ENCODE measurements at places on chromosomes 16 and 17. TPM values are rescaled to one million over a fixed set of nuclear protein-coding genes. Genes with fewer than 3 reads are reported as not detected.
A peak's percentile ranks its signal among the peaks of the same experiment; 100 is the strongest.

DNA sequence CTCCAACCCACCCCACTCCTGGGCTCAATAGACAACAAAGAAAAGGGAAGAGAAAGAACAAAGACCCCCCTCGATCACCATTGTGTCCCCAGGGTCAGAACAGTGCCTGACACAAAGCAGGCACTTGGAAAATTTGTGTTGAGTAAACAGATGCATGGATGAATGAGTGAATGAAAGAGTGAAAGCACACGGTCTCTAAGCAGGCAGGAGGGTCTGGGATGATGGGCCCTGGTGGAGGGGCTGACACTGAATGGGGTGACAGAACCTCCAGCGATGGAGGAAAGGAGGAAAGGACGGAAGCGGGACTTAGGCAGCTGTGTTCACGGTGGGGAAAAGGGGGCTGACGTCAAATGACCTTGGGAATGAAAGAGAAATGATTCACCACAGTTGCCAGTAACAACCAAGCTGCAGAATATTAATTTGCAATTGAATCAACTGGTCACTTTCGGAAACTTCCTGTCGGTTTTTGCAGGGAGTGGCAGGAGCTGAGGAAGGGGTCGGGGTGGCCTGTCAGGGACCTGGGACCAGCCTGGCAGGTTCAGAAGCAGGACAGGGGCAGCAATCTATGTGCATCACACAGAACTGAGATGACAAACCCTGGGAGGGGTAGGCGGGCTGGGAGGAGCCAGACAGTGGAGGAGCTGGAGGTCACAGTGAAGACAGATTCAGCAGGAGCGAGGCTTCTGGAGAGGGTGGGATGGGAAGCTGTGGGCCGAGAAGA, 6.7 kb upstream of the GAST start:
- no peak for DNase-seq

- DNase-seq, result no peak
Observed at GRCh38 chr17:38746849-38747462, 1.2 kb downstream of the PCGF2 start.

GRCh38 chr17:70780031-70780430, 610.7 kb downstream of the KCNJ2 start:
- peak; percentile 19 for DNase-seq

DNA sequence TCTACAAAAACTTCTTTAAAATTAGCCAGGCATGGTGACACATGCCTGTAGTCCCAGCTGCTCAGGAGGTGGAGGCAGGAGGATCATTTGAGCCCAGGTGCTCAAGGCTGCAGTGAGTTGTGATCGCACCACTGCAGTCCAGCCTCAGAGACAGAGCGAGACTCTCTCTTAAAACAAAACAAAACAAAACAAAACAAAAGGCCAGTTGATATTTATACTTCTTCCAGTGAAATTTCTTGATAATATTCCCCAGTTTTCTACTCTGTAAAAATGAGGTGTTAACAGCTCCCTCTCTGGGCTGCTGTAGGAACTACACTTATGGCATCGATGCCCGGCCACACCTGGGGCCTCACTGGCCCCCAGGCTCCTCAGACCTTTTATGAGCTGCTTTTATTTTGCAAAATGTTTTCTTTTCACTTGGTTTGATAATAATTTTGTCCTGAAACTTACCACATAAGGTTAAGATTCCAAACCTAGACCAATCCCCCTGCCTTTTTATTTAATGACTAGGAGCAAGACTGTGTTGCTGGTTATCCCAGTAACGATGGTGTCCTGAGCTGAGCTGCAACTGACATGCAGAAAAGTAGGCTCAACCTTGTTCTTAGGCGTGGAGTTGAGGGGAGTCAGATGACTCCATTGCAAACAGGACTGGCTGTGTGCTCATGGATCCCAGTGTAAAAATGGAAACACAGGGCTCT, 17.6 kb downstream of the MAPK8IP3 start:
- DNase-seq, result peak; percentile 46

DNA sequence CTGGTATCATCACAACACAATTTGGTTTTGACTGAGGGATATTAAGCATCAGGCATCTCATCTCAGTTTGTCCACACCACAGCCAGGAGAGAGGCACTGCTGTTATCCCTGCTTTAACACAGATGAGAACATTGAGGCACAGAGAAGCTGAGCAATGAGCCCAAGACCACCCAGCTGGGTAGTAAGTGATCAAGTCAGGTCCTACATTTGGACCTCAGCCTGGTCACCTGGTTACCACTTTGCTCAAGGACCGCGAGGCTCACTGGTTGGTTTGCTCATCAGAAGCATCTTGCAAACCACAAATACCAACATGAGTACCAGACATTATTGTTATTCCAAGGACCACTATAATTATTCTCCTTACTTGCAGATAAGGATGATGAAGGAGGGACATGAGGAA, 245.5 kb downstream of the CBLN1 start:
- no peak for DNase-seq

Gene LGALS9B
- not detected for total RNA-seq

DNA sequence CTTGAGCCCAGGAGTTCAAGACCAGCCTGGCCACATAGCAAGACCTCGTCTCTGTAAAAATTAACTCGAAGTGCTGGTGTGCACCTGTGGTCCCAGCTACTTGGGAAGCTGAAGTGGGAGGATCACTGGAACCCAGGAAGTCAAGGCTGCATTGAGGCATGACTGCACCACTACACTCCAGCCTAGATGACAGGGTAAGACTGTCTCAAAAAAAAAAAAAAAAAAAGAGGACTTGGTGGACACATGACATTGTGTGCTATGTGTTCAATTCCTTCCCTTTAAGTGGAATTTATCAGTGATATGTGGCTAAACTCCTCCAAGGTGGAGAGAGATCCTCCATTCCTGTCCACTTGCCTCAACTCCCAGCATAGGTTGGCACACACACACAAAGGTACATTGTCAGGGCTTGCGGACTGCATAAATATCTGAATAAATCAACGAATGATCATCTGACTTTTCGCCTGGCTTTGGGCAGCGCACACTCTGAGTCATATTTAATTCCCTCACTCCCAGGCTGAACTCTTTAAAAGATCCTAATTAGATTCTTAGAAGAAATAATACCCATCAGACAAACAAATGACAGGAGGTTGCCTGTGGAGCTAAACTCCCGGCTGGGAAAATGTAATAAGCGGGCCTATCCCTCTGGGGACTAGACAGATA, 25.0 kb upstream of the SYT17 start:
- DNase-seq, result no peak

- DNase-seq, result no peak
Observed at GRCh38 chr16:48001324-48001895, 154.4 kb downstream of the ABCC12 start.

- DNase-seq, result no peak
Observed at GRCh38 chr16:81008505-81008789, 1.4 kb downstream of the CENPN start.

GRCh38 chr17:42665581-42666001, 6.5 kb downstream of the TUBG2 start:
- DNase-seq, result no peak

DNA sequence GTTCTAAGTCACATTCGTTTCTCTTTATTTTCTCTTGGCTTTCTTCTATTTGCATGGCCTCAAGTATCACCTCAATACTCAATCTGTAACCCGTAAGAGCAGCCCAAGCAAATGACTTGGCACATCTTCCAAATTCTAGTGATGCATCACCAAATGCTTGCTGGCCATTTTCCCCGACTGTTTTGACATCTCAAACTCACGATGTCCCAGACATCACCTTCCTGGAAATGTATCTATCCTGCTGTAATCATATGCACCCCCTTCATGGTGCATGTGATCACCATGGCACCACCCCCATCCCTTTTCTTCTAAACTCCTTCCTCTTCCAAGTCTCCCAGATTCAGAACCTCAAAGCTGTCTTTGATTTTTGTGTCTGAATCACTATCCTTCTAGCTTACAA, 24.0 kb upstream of the ABCA5 start:
- DNase-seq, result no peak

Gene PIPOX
- 10.0 TPM for total RNA-seq

Gene LDAF1
- 20.7 TPM for total RNA-seq

DNA sequence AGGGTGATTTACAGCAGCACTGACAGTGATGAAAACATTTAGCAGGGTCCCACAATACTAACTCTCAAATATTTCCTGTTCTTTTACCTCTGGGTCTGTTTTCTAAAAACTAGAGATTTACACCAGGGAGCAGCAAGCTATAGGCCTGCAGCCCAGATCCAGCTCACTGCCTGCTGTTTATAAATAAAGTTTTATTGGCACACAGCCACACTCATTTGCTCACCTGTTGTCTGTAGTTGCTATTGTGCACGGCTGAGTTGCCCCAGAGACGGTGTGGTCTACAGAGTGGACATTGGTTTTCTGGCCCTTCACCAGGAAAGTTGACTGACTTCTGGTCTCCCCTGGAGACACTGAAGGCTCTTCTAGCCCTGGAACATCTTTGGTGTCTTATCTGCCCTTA, 16.3 kb upstream of the JPT2 start:
- DNase-seq, result no peak

- no peak for DNase-seq
Observed at GRCh38 chr16:15782573-15783365, 74.1 kb downstream of the MYH11 start.

DNA sequence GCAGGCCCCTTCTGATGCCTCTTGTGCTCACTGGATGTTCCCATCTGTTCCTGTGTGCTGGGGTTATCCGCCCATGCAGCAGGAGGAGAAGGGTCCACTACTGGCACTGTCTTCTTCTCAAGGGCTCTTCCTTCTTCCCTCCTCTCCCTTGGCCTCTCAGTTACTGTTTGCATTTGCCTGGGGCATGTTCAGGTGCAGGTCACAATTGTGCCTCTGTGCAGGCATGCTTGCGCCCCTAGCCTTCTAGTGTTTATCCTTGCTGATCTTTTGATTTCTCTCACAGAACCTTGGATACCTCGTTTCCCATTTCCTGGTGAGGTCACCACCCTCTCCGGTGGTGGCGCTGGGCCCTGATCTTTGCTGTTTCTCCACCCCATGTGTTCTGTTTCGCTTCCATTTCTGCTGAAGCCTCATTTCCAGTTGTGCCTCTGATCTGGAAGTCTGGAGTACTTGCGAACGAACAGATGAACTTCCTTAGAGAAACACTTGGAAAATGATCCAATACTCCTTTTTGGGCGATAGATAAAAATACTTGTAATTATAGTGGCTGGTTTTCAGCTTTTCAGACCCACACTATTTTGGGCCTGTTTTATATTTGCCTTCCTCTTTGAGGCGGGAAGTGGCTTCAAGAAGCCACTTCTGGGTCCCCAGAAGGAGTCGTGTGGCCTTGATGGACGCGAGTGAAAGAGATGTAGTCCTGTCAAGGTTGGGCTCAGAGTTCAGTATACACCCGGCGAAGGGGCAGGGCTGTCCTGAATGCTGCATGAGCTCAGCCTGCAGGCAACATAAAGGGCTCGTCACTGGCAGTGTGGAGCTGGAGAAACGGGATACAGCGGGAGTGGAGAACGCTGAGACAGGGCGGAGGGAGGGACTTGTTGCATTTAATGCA, 312.9 kb downstream of the SNX29 start:
- no peak for DNase-seq

Gene MOSMO
- total RNA-seq, result 13.1 TPM

Gene CDRT4
- 0.49 TPM for total RNA-seq

DNA sequence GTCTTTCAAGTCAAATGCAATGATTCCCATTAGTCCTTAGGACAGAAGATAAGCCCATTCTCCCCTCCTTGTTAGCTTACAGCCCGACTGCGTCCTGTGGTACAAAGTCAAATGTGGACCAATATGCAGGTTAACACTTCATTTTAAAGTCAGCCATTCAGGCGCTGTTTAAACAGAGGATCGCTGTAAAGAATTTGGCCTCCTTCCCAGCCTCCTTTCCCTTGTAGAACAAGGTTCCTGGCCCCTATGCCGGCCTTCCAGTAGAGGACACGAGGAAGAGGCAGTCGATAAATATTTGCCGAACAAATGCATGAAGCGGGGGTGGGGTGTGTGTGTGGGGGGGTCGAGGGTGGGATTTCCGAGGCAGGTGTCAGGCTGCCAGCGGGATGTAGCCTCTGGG, 4.3 kb downstream of the SDK2 start:
- DNase-seq, result no peak

DNA sequence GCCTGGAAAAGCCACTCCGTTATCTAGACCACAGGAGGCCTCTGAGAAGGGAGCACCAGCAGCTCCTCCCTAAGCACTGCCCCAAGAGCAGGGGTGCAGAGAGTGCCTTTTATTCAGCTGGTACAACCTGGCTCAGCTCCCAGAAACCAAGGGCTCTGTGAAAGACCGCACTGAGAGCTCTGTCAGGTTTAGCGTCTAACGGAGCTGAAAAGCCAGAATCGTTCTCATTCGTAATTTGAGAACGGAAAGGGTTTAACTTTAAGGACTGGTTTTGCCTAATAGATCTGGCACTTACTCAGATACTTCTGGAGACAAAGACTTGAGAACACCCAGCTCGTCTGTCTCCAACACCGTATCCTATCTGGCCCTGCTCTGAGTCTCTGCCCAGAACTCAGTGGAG, 13.5 kb downstream of the MPG start:
- DNase-seq, result no peak

DNA sequence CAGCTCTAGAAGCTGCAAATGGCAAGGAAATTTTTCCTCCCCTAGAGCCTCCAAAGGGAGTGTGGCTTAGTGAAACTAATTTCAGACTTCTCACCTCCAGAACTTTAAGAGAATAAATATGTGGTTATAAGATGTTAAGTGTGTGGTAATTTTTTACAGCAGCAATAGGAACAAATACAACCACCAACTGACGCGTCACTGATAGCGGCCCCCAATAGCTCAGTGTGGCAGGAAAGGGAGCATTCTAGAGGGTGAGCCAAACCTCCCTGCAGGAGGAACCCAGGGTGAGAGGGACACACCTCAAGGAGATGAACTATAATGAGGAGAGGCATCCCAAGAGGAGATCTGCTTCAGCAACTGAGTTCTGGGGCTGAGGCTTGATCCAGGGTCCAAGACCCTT, 4.0 kb downstream of the CCL4 start:
- no peak for DNase-seq

Gene IL17C
- not detected for total RNA-seq

- no peak for DNase-seq
Observed at GRCh38 chr17:14553847-14554246, 253.0 kb downstream of the HS3ST3B1 start.

DNA sequence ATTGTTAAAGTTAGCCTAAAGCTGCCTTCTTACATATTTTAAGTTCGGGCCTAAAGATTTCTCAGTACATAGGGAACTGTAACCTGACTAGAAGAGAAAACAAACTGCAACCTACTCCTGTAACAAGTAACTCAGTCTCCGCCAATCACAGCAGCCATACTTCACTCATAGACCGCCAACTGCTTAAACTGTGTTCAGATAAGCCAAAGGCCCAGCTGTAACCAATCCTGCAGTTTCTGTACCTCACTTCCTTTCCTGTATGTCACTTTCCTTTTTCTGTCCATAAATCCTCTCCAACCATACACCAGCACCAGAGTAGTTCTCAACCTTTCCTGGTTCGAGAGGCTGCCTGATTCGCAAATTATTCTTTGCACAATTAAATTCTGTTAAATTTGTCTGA, 41.5 kb downstream of the GLG1 start:
- DNase-seq, result no peak

- no peak for DNase-seq
Observed at GRCh38 chr16:14155572-14156190, 84.6 kb downstream of the MRTFB start.

GRCh38 chr17:2695243-2695960, 16.2 kb downstream of the CLUH start:
- no peak for DNase-seq

Gene CLEC16A
- total RNA-seq, result 8.8 TPM

- DNase-seq, result peak; percentile 45
Observed at GRCh38 chr16:88963583-88963982, 13.4 kb downstream of the CBFA2T3 start.

Gene SOX8
- not detected for total RNA-seq

- peak; percentile 37 for DNase-seq
Observed at GRCh38 chr17:59406808-59407381, 75.4 kb downstream of the YPEL2 start.

GRCh38 chr17:61442878-61443474, 9.2 kb upstream of the TBX4 start:
- peak; percentile 9 for DNase-seq
